ENCODE measurements at places on chromosomes 3 and 15.

- no peak for DNase-seq
These were observed 65.9 kb upstream of the TMEM108 start for GRCh38 chr3:132972333-132972732.

- no peak for DNase-seq
These were observed 66.2 kb upstream of the XCR1 start for GRCh38 chr3:46093327-46093942.

GRCh38 chr3:165753560-165753959, 83.7 kb downstream of the BCHE start:
- no peak for DNase-seq

GRCh38 chr3:4935347-4935746, 43.9 kb upstream of the BHLHE40 start:
- peak; percentile 15 for DNase-seq

DNA sequence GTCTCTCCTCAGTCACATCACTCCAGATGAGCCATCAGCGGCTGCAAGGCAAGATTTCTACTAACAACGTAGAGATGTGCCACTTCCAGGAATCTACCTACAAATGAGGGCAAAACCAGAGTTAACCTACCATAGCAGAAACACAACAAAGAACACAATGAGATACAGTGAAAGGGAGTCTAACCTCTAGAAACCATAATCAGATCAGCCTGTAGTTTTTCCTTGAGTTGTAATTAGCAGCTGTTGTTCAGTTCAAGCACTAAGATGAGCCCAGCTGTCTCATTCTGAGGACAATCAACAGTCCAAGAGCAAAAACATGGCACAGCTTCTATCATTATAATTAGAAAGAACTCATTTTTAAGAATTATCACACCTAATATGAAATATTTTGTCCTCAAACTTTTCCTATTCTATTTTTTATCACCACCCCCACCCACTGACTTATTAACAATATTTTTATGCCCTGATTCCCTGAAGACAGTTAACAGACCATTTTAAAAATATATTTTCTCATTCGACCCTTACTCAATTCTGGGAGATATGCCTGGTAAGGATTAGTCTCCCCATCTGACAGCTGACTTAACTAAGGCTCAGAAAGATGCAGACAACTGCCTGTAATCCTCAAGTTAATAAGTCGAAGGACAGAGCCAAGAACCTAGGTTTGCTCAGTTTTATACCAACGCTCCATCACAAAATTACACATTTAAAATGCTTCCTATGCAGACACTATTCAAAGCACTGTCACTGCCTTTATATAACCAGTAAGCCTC, 50.1 kb downstream of the MAGI1 start:
- no peak for DNase-seq

- no peak for DNase-seq
These were observed 172 bp downstream of the ITPKA start for GRCh38 chr15:41493902-41494189.

GRCh38 chr15:35618260-35619188, 72.6 kb upstream of the DPH6 start:
- no peak for DNase-seq

DNA sequence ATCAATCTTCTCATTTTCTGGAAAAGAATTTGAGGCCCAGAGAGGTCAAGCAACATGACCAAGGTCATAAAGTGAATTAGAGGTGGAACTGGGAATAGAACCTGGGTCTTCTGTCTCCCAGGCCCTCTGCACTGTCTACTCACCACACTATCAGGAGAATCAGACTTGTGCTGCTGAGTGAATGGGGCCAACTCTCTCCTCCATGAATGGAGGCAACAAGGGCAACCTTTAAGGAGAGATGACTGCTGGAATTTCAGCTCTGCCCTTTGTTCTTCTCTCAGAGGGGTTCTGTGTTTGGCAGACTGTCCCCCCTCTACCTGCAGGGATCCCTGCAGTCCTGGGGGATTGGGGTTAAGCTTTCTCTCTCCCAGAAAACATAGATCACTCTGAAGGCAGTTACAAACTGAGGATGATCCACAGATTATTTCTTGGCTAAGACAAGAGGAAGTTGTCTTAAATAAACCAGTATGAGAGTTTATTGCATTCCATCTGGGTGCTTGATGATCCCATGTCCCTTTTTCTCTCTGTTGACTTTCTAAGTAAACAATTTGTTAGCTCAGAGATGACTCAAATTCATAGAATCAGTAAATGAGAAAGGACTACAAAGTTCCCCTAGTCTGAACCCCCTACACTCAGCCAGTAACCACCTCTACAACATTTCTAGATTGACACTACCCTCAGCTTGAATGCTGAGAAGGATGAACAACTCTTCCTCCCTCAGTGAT, 99.0 kb upstream of the LIPC start:
- peak; percentile 17 for DNase-seq

- DNase-seq: peak; percentile 16
These were observed 97.6 kb downstream of the FRMD4B start for GRCh38 chr3:69288161-69288895.

GRCh38 chr3:37221407-37221806, 47.0 kb upstream of the LRRFIP2 start:
- no peak for DNase-seq

GRCh38 chr3:157104928-157105652, 54.9 kb downstream of the CCNL1 start:
- peak; percentile 49 for DNase-seq

GRCh38 chr15:37017031-37017625, 83.2 kb downstream of the MEIS2 start:
- DNase-seq: no peak

DNA sequence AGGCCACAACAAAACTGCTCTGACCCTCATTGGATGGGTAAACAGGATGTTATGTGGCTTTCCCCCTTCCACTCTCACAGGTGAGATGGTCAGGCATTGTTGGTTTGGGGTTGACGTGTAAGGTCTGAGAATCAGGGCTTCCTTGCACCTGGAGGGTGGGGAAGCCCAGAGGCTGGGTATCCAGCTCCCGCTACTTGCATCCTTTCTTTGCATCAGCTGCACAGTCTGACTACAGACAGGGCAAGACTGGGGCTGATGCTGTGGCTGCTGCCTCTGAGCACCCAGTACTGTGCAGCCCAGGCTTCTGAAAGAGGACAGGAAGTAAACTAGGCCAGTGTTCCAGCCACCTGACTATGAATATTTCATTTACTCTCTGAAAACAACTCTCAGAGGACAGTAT, 58.0 kb upstream of the ATP2B2 start:
- no peak for DNase-seq

Data from CD4-positive, alpha-beta T cell treated with Interleukin-15 for 4 hours (primary cell).